ENCODE measurements at places on chromosomes 12 and 14. TPM values are rescaled to one million over a fixed set of nuclear protein-coding genes. Genes with fewer than 3 reads are reported as not detected.

RNASE7 gene
- not detected for total RNA-seq

CLEC4C gene
- total RNA-seq, result not detected

AVPR1A gene
- 1.3 TPM for total RNA-seq

ESRRB gene
- total RNA-seq, result 16.9 TPM

ERP27 gene
- total RNA-seq, result 0.14 TPM

P2RX7 gene
- 1.6 TPM for total RNA-seq

HSPB8 gene
- 512 TPM for total RNA-seq

RIPK3 gene
- 3.6 TPM for total RNA-seq

DPPA3 gene
- not detected for total RNA-seq

ARHGAP9 gene
- 4.2 TPM for total RNA-seq

DNA sequence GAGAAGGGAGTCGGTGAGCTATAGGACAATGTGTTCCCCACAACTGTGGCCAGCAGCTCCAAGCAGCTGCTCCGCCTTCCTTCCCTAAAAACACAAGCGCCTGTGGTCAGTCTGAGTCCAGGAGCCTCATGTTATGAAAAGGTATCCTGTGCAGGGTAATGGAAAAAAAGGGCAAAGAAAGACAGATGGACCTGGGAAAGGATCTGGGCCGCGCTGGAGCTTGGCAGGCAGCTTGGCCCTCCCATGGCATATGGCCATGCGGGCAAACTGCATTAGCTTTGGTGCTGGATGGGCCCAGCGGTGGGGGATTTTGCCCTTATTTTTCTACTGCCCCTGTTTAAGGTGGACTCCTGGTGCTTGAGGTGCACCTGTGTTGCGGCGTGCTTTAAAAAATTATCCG is 23.7 kb upstream of the CHST11 start:
- no peak for DNase-seq

DNA sequence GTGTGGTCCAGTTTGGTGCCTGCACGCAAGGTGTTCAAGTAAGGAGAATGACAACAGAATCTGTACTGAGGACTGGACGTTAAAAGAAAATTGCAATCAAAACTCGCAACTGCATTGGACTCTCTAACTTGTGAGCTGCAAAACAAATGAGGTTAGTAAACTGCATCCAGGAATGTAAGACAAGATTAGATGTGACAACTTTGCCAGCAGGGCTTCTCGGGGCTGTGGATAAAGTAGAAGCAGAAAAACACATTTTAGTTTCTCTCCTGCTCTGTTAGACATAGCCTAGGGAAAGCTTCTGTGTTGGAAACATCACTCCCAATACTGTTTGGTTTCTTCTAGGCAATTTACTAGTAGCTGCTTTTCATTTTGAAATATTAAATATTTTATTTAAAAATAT is 338.2 kb upstream of the NAV3 start:
- no peak for DNase-seq

GRCh38 chr12:62313727-62314380 is 53.6 kb downstream of the USP15 start:
- DNase-seq, result no peak

GRCh38 chr14:80202888-80203562 is 8.3 kb downstream of the DIO2 start:
- DNase-seq, result no peak

- DNase-seq, result no peak
These were observed 53.4 kb downstream of the RCOR1 start for GRCh38 chr14:102645746-102646440.

DNA sequence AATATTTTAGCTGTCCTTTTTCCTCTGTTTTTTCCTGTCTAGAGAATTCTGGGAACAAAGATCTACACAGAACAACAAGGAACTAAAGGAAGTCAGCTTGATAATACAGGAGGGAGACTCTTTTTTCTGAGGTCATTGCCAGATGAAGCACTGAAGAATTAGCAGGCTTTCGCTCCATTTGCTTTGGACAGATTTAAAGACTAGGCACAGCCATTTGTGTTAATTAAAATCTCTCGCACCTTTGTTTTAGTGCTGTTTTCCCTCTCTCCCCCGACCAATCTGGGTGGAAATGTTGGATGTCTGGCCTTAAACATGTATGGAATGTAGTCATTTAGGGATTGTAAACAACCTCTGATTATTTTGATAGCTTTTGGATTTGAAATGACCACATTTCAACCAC is 9.6 kb upstream of the GPHN start:
- DNase-seq, result no peak

DNA sequence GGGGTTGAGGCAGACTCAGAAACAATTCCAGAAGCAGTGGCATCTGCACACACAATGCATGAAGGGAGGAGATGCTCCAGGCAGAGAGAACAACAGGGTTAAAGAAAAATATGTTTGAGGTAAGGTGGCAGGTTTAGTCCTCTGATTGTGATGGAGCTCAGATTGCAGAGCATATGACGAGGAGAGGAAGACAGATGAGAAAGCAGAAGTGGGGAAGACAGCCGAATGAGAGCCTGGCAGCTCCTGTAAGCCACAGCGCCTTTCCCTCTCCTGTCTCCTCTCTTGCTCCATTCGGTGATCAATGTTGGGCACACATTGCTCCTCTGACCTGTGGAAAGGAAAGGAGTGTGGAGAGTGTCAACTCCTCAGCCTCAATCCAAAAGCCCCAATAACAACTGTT is 372.2 kb downstream of the GXYLT1 start:
- no peak for DNase-seq

DNA sequence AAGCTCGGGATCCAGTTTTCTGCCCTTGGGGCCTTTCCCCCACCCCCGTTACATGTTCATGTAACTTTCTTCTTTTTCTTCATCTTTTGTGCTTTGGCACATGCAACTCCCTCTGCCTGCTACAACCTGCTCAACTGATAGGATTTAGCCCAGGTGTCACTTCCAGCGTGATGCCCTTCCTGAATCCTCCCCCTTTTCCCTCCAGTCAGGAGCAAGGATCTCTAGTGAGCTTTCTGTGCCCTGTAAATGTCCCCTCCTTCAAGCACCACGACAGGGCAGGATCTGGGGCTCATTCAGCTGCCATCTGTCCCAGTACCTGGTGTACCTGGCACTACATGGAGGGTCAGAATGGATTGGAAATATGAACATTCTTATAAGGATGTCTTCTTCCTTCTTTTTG is 15.3 kb downstream of the PELI2 start:
- no peak for DNase-seq

DNA sequence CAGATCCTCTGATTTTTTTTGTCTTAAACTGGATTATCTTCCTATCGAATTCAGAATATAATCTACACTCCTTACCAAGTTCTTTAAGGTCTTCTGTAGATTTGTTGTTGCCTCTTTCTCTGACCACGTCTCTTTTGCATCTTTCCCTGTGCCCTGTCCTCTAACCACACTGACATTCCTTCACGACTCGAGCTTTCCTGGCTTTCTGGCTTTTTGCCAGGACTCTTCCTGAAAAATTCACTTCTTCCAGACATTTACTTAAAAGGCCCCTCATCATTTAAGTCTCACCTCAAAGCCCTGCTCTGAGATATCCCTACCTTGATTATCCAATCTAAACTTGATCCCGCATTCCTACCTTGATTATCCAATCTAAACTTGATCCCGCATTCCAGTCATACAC is 422.3 kb upstream of the DCN start:
- DNase-seq, result no peak

- DNase-seq, result no peak
These were observed 29.5 kb upstream of the CISTR start for GRCh38 chr12:53781228-53781801.

DNA sequence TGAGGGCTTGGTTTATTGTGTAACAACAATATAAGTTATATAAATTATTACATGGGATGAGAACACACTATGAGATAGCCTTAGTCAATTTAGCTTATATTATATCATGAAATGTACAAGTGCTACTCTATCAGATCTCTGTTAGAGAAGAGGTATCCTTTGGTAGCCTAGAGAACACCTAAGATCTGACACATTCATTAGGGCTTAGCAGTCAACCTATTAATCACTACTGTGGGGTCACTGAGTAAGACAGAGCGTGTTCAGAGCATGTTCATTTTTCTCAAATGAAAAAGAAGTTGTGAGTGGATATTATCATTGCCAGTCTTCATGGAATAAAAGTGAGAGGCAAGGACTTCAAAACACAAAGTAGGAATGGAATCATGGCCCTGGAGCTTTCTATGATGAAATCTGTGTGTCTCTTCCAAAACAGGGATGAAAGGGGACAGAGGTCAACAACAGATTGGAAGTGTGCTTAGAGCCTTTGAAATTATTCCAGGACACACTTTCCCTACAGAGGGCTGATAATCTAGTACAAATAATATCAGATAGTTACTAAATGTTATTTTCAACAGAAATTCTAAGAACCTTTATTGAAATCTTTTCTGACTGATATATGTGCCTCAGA is 114.3 kb downstream of the SLC16A7 start:
- no peak for DNase-seq

DNA sequence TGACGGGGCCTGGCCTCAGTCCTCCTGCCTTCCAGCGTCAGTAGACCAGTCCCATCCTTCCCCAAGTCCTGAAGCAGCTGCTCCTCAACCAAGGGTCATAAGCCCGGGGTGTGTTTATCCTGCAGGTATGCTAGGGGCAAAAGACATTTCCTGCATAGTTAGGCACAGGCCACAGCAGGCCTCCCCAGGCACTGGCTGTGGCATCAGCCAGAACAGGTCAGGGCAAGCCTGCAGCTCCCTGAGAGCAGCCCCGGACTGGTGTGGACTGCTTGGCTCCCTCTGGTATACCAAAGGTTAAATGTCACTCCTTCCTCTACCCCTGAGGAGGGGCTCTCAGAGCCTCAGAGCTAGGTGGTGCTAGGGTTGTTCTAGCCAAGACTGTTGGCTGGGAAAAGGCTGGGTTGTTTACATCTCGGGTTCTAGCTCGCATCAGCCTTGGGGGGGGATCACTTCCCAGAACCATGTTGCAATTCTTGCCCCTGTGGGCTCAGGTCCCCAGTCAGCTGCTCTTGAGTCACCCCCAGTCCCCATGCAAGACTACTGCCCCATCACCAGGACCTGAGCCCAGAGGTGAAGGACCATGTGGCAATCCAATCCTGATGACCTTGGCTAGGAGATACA is 2.9 kb downstream of the MMP14 start:
- no peak for DNase-seq

- DNase-seq, result no peak
These were observed 59.1 kb downstream of the LRP6 start for GRCh38 chr12:12207746-12208145.

- DNase-seq, result no peak
These were observed 24.8 kb downstream of the SLC25A29 start for GRCh38 chr14:100281286-100282082.

DNA sequence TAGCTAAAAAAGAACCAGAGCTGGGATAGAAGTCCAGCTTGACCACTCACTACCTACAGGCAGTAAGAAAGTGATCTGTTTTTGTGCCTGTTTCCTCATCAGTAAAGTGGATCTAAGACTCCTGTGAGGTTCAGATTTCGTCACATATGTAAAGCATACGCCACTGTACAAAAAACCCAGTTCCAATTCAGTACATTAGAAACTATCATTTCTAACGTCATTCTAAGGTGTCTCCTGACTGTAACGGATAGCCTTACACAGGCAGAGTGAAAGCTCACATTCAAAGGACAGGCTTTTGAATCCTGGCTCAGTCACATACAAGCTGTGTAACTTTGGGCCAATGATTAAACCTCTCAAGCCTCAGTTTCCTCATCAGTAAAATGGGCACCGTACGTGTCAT is 3.5 kb downstream of the SLC15A4 start:
- DNase-seq, result no peak

DNA sequence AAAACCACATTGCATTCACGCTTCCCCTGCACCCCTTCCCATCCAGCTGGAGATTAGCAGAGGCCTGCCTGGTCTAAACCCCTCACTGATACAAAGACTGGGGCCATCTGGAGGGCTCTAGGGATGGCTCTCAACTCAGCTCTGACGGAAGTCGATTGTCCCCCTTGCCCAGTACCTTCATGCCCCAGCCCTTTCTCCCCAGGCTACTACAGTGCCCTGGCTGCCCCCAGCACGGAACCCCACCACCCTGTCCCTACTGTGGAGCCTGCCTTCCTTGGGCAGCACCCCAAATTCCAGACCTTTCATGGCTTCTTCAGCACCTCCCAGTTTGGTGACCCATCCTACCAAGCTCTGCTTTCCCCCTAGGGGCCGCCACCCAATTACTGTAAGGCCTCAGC is 25.6 kb downstream of the ZFP36L1 start:
- DNase-seq, result no peak

DNA sequence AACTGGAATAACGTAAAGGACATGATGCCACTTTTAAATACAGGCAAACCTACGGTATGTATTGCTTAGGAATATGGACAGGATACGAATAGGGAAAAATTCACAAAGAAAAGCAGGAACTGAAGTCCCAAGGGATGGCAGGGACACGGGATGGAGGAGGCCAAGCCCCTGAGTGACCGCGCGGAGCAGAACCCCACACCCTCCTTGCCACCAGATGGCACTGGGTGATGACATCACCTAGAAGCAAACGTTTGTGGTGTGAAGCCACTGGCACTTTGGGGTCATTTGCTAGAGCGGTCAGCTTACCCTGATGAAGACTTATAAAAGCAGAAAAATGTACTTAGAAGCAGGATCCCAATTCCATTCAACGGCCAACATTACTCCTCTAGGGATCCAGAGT is 9.4 kb downstream of the DHX37 start:
- DNase-seq, result no peak

GRCh38 chr14:74570696-74571095 is 41.3 kb downstream of the LTBP2 start:
- DNase-seq, result no peak

- no peak for DNase-seq
These were observed 22.5 kb downstream of the MAP3K12 start for GRCh38 chr12:53476769-53477209.

DNA sequence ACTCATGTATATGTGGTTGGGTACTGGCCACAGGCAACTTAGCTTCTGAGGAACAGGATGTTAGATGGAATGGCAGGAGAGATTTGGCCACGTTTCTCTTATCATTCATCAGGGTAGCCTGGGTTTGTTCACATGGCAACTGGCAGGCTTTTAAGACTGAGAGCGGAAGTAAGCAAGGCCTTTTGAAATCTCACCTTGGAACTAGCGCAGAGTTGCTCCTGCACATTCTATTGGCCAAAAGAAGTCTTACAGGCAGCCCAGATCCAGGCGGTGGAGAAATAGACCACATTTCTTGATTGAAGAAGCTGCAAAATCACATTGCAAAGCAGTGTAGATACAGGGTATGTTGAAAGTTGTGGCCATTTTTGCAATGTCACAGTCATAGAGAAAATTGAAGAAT is 3.7 kb downstream of the CLEC4A start:
- DNase-seq, result no peak

- DNase-seq, result no peak
These were observed 64.3 kb downstream of the DAD1 start for GRCh38 chr14:22524784-22525161.

DNA sequence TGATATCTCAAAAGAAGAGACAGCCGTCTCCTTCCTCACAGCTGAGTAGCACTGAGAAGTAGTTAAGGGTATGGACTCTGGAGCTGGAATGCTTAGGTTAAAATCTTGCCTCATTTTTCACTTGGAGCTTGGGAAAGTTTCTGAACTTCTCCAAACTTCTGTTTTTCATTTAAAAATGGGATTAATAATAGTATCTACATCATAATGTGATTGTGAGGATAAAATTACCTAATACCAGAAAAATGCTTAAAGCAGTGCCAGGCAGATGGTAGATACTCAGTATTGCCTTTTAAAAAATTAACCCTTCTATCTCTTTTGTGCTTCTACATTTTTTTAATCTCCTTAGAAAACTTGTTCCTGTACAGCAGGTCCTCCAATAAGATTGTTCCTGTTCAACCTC is 63.1 kb downstream of the A2M start:
- DNase-seq, result no peak

- no peak for DNase-seq
These were observed 319.0 kb upstream of the RTL1 start for GRCh38 chr14:101222362-101223070.

- DNase-seq, result no peak
These were observed 1598.4 kb upstream of the TMEM132C start for GRCh38 chr12:126668538-126668937.

Data from left ventricle myocardium inferior (tissue), 1 donor.